Chondrocyte (in vitro differentiated cells): ENCODE measurements at places on chromosomes 7 and 10.
A peak's percentile ranks its signal among the peaks of the same experiment; 100 is the strongest.

DNA sequence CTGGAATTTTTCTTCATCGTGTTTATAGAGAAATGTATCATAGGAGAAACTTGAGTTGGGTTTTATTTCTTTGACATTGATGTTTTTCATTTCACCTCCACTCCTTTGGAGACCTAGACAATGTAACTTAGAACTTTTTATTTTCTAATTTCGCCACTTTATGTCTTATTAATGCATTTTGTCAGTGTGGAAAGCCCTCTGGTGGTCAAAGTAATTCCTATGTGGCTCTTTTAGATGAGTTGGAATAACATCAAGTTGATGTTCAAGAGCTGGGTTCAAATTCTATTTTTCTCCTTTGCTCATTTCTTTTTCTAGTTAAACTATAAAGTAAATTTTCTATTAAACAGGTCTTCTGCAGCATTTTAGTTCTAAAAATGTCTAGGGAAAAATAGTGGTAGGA is 478.6 kb downstream of the LRMDA start:
- no peak overlapping the region for H3K27ac ChIP-seq
- H3K4me1 ChIP-seq = no peaks in the 10 kb centered on the region
- DNase-seq = no peak
- H3K27me3 ChIP-seq = peaks cover 33% of the 10 kb centered on the region
- no peaks in the 10 kb centered on the region for H3K36me3 ChIP-seq

DNA sequence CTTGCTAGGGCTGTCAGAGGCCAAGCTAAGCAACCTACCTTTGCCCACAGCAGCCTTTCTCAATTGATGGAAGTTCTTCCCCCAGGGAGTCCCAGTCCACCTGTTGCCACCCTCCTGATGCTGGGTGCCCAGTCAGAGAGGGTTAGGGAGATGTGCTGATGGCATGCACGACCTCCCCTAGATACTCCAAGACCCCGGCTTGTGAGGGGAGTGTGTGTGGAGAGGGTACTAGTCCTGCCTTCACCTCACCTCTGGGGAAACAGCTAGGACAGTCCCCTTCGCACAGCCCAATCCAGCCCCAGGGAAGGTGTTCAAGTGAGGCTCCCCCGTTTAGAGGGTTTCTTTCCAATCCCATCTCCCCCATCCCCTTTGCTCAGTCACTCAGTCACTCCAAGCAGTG is 1.3 kb upstream of the UNC5B start:
- H3K4me1 ChIP-seq = peaks cover 32% of the 10 kb centered on the region
- no peak overlapping the region for H3K27ac ChIP-seq
- H3K36me3 ChIP-seq = no peaks in the 10 kb centered on the region
- H3K27me3 ChIP-seq = peaks cover 26% of the 10 kb centered on the region

- no peak overlapping the region for H3K4me3 ChIP-seq
- H3K27ac ChIP-seq = no peak overlapping the region
- DNase-seq = no peak
- H3K27me3 ChIP-seq = no peaks in the 10 kb centered on the region
Observed at GRCh38 chr10:14540062-14540461, 209.3 kb upstream of the FRMD4A start.

DNA sequence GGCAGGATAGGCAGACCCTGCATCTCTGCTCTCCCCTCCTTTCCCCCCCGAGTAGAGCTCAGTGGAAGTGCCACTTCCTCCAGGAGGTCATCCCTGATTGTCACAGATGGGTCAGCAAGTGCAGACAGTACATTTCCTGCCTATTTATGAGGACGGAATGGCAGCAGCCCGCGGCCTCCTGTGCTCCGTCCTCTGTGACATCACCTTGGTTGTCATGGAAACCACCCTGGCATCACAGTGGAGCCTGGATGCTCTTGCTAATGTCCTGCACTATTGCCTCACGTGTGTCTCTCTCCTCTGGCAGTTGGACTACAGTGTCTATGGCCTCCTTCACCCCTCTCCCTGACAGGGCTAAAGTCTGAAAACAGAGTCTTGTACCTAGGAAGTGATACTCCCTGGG is 148.6 kb downstream of the SH3PXD2A start:
- H3K27ac ChIP-seq = no peak overlapping the region
- H3K36me3 ChIP-seq = no peaks in the 10 kb centered on the region
- H3K4me3 ChIP-seq = no peak overlapping the region

GRCh38 chr10:77603534-77603927 is 34.1 kb downstream of the KCNMA1 start:
- no peaks in the 10 kb centered on the region for H3K36me3 ChIP-seq
- peak overlapping the region; percentile 89 for H3K27ac ChIP-seq
- no peaks in the 10 kb centered on the region for H3K27me3 ChIP-seq
- H3K4me1 ChIP-seq = peaks cover 48% of the 10 kb centered on the region
- no peak for DNase-seq

- H3K4me1 ChIP-seq = peaks cover 5% of the 10 kb centered on the region
- H3K27me3 ChIP-seq = peaks cover 4% of the 10 kb centered on the region
- H3K27ac ChIP-seq = no peak overlapping the region
- no peak for DNase-seq
- H3K36me3 ChIP-seq = peaks cover 2% of the 10 kb centered on the region
- no peak overlapping the region for H3K4me3 ChIP-seq
Observed at GRCh38 chr10:113538151-113538550, 14.7 kb upstream of the HABP2 start.

DNA sequence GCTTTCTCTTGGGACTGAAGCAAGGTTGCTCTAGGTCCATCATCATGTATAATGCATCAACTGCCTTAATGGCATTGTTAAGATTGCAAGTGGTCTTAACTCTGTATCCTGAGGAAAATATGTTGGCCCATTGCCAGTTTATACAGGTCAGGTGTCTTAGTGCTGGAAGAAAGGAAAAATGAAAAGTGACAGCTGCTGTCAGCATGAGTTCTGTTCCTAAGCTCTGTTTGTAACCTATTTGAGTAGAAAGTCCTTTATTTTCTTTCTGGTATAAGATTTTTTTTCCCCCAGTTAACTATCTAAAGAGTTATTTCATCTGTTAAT is 127.2 kb downstream of the SRI start:
- no peak for DNase-seq
- no peaks in the 10 kb centered on the region for H3K36me3 ChIP-seq
- H3K4me3 ChIP-seq = no peak overlapping the region
- no peak overlapping the region for H3K27ac ChIP-seq
- no peaks in the 10 kb centered on the region for H3K27me3 ChIP-seq
- no peaks in the 10 kb centered on the region for H3K4me1 ChIP-seq

- H3K4me3 ChIP-seq = no peak overlapping the region
- no peak overlapping the region for H3K27ac ChIP-seq
- no peaks in the 10 kb centered on the region for H3K27me3 ChIP-seq
- H3K4me1 ChIP-seq = no peaks in the 10 kb centered on the region
- H3K36me3 ChIP-seq = peaks cover 4% of the 10 kb centered on the region
- DNase-seq = no peak
Observed at GRCh38 chr7:129247087-129247486, 22.3 kb downstream of the AHCYL2 start.

- H3K27ac ChIP-seq = no peak overlapping the region
- no peaks in the 10 kb centered on the region for H3K36me3 ChIP-seq
- H3K4me3 ChIP-seq = no peak overlapping the region
- peaks cover 7% of the 10 kb centered on the region for H3K4me1 ChIP-seq
- H3K27me3 ChIP-seq = no peaks in the 10 kb centered on the region
Observed at GRCh38 chr7:85634951-85635350, 448.1 kb upstream of the SEMA3D start.
